WTC11 (cell line): ENCODE measurements at places on chromosomes 4 and X. TPM values are rescaled to one million over a fixed set of nuclear protein-coding genes. Genes with fewer than 3 reads are reported as not detected.

GRCh38 chrX:17860179-17860780 is 818 bp downstream of the RAI2 start:
- H3K4me3 ChIP-seq = peak overlapping the region; percentile 78
- H3K27me3 ChIP-seq = peaks cover 81% of the 10 kb centered on the region
- H3K27ac ChIP-seq = no peak overlapping the region
- peaks cover 16% of the 10 kb centered on the region for H3K4me1 ChIP-seq

DNA sequence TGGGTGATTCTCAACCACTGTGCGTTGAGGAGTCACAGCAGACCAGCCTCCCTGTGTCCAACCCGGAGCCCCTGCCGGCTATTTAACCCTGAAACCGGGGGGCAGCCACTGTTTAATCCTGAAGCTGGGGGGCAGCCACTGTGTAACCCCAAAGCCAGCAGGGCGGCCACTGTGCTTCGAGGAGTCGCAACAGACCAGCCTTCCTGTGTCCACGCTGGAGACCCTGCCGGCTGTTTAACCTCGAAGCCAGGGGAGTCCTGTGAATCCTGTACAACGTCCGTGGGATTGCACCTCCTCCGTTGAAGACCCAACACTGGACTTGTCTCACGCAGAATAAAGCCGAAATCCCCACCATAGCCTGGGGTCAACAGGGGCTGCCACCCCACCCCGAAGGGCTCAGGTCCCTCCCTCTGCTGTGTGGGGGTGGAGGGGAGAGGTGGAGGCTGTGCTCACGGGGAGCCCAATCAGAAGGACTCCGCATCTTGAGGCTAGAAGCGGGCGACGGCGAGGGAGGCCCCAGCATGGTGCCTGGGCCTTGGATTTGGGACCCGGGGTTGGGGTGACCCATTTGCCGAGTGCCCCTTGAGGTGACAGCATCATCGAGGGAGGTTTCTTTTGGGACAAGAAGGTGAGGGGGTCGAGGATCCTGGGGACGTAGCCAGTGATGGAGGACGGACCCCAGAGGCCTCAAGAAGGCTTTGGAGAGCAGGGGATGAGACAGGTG is 94.9 kb downstream of the ADRA2C start:
- H3K27ac ChIP-seq = no peak overlapping the region
- no peak for DNase-seq
- H3K4me3 ChIP-seq = no peak overlapping the region
- H3K4me1 ChIP-seq = peaks cover 30% of the 10 kb centered on the region
- no peaks in the 10 kb centered on the region for H3K36me3 ChIP-seq

Gene IGFBP7
- 1.0 to 1.5 TPM (median 1.4 TPM) in 3 replicates for total RNA-seq

Gene TAF9B
- 16.7 to 20.2 TPM (median 17.3 TPM) in 3 replicates for total RNA-seq

Gene ATP1B4
- total RNA-seq = not detected in 3 replicates
